Daoy (cell line): ENCODE measurements at places on chromosomes 4 and X. TPM values are rescaled to one million over a fixed set of nuclear protein-coding genes. Genes with fewer than 3 reads are reported as not detected.

- DNase-seq: no peak
Observed at GRCh38 chrX:132602701-132603100, 113.9 kb upstream of the MBNL3 start.

DNA sequence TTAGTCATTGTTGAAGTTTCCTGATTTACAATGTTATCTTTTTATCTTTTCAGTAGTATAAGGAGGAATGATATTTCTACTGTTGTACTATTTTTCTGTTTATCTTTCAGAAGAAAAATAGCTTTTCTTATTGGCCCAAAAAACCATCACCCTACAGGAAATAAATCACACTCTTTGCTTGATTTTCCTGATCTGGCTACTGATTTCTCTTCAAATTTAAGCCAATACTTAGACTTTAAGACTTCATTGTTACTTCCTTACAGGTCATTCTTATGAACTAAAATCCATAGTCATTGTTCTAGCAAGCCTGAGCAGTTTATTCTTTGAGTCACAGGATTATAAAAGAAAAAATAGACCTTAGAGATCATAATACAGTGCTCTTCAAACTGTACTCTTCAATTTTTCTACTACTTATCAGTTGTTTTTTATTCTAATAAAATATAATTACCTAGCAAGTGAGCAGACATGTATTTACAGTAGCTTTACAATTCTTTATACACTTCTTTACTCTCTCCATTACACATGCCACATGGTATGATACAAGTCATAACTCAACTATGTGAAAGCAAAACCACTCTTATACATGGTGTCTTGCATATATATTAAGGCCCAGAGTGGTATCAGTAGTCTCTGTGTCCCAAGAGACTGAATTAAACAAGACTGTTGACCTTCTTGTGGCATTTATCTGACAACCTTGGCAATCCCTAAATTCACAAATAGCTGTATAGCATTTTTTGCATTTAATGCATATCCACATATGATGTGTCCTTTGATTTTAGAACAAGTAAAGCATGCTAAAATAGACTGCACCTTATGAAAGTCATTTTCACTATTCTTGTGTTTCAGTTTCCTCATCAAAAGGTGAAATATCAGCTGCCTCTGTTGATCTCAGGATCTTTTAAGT lies 47.9 kb downstream of the TET2 start:
- DNase-seq: no peak

GRCh38 chr4:158912806-158913205 lies 144.0 kb downstream of the FNIP2 start:
- no peak for DNase-seq

DNA sequence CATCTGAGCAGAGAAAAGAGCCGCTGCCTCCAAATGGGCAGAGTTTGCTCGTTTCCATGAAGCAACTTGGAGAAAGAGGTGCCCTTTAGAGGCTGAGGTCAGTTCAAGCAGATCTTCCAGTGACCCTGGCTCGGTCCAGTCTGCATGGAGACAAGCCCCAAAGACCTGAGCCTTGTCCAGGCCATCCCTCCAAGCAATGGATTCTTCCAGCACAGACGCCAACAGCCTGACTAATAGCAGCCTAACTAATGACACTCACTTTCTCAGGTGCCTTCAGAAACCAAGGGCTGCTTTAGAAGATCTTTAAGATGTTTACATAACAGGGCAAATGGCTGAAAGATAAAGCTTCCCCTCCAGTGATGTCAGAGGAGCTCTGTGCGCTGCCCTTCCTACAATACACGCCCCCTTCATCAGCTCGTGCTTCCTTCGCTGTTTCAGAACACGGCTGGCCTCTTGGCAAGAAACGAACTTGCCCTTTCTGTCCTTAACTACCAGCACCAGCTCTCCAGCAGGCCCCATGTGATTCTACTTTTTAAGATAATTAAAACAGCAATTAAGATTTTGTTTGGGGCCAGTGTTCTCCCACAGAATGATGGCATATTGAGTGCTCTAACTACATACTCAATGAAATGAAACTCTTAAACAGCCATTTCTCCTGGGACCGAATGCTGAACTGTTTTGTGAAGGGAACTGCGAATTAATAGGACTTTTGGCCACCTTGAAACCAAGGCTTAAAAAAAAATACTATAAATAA lies 119.0 kb downstream of the GPR143 start:
- no peak for DNase-seq

DNA sequence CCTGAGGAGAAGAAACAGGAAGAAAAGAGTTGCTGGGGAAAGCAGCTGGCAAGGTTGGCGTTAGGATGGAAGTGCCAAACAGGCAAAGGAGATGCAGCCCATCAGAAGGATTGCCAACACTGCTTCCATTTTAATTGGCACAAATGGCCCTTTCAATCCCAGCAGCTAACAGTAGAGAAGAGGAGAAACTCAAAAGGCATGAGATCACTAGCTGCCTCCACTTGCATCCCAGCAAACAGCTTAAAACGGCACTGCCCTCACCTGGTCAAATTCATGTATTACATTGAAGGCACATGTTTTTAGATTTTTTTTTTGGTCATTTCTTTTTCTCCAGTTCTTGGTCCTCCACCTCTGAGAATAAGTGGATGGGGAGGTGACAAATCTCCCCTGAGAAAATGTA lies 14.9 kb upstream of the LOC101059915 start:
- peak; percentile 32 for DNase-seq

- peak; percentile 58 for DNase-seq
Observed at GRCh38 chr4:188780686-188781085, 641.4 kb downstream of the TRIML1 start.

- DNase-seq: no peak
Observed at GRCh38 chr4:104351706-104352105, 143.0 kb downstream of the CXXC4 start.

GRCh38 chr4:150366487-150366999 lies 215.4 kb upstream of the MAB21L2 start:
- no peak for DNase-seq

DNA sequence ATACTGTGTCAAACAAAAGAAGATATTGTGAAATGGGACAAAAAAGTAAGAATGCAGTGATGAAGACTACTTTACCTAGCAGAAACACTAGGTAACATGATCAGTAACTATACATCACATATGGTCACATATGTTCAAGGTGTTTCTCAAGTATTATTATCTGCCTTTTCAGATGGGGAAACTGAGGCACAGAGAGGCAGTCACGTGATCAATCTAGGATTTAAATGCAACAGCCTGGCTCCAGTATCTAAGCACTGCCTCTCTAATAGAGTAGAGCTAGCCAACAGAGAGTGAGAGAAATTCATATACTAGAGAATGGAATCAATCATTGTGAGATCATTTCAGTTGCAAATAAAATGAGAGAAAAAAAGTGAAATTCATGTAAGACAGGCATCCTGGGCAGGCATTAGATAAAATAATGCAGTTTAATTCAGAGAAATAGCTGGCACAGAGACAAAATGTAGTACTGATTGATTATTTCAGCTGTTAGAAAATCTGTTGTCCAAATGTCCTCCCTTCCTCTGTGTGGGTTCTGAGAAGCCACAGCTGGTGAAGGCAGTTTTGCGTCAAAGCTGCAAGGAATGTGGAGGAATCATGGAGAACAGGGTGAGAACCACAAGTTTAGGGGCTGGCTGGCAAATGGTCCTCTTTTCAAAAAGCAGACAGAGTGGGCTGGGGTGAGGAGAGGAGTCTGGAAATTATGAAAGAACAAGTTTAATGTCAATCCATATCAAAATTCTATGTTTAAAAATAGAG lies 26.0 kb downstream of the SMIM43 start:
- no peak for DNase-seq

DNA sequence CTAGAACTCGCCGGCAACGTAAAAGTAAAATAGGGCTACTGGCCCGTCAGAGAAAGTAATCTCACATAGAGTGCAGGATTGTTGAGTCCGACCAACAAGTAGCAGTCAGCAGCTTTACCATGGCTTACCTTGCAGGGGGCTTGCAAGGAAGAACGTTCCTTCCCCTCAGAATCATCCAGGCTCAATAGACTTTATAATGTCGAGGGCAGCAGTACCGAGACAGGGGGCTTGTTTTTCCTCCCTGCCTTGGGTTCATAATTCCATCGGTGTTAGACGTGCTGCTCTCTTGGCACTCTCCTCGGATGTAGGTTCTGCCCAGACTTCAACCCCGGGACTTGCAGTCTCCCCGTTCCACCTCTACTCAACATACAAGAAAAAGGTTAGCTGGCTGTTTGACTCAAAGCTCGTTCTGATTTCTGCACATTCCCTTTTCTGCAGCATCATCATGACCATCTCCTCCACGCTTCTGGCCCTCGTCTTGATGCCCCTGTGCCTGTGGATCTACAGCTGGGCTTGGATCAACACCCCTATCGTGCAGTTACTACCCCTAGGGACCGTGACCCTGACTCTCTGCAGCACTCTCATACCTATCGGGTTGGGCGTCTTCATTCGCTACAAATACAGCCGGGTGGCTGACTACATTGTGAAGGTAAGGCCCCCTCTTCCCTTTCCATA lies 1.5 kb downstream of the SLC10A4 start:
- DNase-seq: no peak

DNA sequence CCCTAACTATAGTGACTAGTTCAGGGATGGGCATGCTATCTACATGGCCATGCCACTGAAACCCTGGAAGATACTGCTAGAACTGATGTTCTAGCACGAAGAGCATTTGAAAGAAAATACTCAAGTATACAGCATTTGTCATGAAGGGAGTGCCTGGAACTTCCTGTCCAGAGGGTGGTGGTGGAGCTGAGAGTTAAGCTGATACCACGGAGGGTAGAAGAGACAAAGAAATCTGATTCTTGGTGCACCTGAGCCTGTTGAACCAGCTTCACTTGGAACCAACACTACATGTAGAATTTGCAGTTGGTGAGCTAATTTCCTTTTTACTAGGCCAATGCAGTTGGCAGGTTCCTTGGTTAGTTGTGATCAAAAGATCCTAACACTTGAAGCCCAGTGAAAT lies 116.4 kb downstream of the CCNG2 start:
- DNase-seq: no peak

GRCh38 chrX:39953879-39954278 lies 143.9 kb downstream of the BCOR start:
- DNase-seq: peak; percentile 89

DNA sequence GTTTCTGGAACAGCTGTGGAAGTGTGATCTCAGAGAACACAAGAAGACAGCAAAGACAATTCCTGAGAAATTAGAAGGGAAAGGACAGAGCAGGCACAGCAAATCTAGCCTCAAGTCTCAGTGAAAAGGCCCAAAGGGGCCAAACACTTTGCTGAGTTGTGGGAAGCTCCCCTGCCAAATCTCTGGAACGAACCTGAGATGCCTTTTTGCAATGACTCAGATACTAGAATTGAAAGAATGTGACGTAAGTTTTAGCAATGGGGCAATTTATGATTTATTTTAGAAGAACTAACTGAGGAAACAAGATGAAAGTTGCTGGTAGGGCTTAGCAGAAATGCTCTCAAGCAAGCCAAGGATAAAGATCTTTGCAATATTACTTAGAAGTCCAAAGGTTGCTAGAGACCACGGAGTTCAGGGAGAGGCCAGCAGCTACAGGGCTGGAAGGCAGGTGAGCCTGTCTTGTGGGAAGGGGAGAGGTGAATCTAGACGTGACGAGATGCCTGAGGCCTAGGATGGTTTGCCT lies 92.8 kb downstream of the AMELX start:
- DNase-seq: peak; percentile 8

GRCh38 chrX:136647677-136648360 lies at the start of gene CD40LG:
Gene CD40LG (plus strand): TSS chrX:136648158. CDS start chrX:136648249, 91 bp downstream.
- DNase-seq: no peak

GRCh38 chrX:49951524-49952193 lies 29.3 kb downstream of the CLCN5 start:
- peak; percentile 9 for DNase-seq

DNA sequence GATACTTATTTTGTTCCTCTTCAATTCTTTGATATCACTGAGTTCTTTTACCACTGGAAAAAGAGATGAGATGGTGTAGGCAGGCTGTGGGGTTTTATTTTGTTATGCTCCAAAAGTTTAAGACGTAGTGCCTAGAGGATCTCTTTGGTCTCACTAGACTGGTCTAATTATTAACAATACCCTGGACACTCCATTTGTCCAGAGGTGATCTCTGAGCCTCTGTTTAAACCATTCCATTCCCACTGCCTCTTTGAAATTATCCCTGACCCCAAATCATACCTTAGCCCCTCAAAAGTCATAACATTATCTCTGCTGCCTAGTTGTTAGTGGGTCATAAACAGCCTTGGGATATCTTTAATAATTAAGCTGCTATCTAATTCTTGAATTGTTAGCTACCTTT lies 24.2 kb downstream of the SMPX start:
- no peak for DNase-seq

DNA sequence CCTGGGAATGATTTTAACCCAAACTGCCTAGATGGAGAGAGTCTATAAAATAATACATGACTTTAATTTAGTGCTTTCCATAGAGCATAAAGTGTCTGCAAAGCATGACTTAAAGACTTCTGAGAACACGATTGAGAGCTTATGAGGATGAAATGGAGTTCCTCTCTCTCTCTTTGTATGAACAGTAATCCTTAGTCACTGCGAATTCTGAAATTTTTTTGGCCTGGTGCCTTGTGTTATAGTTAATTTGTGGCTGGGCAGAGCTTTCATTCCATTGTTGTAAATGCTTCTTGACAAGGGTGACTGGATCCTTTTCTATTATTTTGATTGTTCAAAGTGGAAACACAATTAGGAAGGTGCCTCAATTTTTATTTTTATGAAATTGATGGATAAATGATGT lies 179.5 kb downstream of the CEP135 start:
- DNase-seq: peak; percentile 13

DNA sequence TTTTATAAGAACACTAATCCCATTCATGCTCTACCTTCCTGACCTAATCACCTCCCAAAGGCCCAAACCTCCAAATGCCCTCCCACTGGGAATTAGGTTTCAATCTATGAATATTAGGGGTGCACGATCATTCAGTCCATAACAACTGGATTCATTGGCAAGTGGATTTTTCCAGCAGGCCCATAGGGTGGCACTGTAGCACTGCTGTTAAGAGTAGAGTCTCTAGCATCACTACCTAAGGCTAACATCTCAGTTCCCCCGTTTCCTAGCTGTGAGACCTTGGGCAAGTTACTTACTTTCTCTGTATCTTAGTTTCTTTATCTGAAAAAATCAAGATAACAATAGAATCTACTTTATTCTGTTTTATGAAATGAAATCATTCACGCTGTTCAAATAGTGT lies 315.8 kb downstream of the STIM2 start:
- no peak for DNase-seq

DNA sequence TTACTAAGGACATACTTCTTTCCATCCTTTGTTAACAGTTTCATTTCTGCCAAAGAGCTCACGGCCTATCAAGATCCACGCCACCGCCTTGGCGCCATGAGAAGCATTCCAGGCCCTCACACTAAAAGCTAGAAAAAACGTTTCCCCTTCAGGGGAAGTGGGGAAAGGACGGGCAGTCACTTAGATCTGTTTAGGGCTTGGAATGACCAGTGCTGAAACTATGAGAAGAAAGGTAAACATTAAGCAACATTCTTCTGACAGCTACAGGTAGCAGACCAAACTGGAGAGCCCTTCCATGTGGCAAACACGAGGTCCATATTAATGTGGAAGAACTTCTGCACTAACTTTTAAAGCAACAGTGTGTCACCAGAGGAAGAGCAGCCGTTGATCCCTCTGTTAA lies 146.7 kb downstream of the SH3KBP1 start:
- no peak for DNase-seq

KDR gene
- total RNA-seq: 0.48 and 1.1 TPM in 2 replicates

RTL5 gene
- 0.18 and 0.86 TPM in 2 replicates for total RNA-seq

CSAG1 gene
- total RNA-seq: 12.9 and 20.9 TPM in 2 replicates

ZFP42 gene
- total RNA-seq: 23.8 and 31.0 TPM in 2 replicates

PLXNB3 gene
- 0.97 and 1.0 TPM in 2 replicates for total RNA-seq

CASP6 gene
- total RNA-seq: 21.7 and 31.8 TPM in 2 replicates

LRRC66 gene
- total RNA-seq: not detected in 2 replicates
